Stomach (tissue), 19 donors: ENCODE measurements at places on chromosomes 7 and 10. TPM values are rescaled to one million over a fixed set of nuclear protein-coding genes. Genes with fewer than 3 reads are reported as not detected.

- H3K27ac ChIP-seq, result no peak overlapping the region
- H3K4me3 ChIP-seq, result no peak overlapping the region
- no peaks in the 10 kb centered on the region for H3K36me3 ChIP-seq
Observed at GRCh38 chr10:7318836-7319235, 92.0 kb downstream of the SFMBT2 start.

DNA sequence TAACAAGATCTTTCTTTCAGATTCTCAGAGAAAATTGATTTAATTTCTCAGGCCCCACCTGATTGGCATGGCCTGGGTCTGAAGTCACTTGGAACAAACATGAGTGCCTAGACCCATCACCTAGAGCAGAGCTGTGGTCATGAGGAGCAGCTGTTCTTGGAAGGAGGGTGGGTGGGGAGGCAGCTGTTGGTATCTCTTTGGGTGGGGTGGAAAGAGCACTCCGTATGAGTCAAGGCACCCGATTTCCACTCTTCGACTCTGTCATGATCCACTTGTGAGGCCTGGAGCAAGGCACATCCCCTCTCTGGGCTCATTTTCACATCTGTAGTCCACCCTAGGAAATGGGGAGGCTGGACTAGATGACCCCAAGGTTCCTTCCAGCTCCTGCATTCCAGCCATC is 156.7 kb downstream of the C10orf105 start:
- no peak for DNase-seq
- no peaks in the 10 kb centered on the region for H3K36me3 ChIP-seq
- no peak overlapping the region for H3K27ac ChIP-seq
- no peaks in the 10 kb centered on the region for H3K27me3 ChIP-seq

GRCh38 chr10:15426558-15426957 is 55.5 kb upstream of the FAM171A1 start:
- no peaks in the 10 kb centered on the region for H3K36me3 ChIP-seq
- no peaks in the 10 kb centered on the region for H3K4me1 ChIP-seq
- H3K27ac ChIP-seq, result no peak overlapping the region
- no peak overlapping the region for H3K4me3 ChIP-seq
- DNase-seq, result no peak

GRCh38 chr10:78540355-78541076 is 506.9 kb downstream of the RPS24 start:
- no peaks in the 10 kb centered on the region for H3K27me3 ChIP-seq
- no peak for DNase-seq
- no peaks in the 10 kb centered on the region for H3K36me3 ChIP-seq

DNA sequence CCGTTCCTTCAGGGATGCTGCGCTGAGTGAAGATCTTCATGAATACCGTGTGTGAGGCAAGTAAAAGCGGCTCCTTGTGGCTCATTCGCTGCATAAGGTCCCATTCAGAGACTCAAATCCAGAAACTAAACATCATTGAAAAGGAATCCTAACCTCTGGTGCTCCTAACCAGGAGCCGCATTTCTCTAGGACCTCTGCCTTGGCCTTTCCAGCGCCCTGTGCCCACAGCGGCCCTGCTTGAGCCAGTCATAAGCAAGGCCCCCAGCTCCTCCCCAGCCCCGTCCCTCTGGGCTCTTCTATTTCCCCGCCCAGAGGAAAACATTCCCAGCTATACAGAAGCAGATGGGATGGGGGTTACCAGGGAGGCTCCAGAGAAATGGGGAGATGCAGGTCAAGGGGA is 42.6 kb upstream of the INSIG1 start:
- no peak overlapping the region for H3K27ac ChIP-seq
- DNase-seq, result no peak
- peaks cover 10% of the 10 kb centered on the region for H3K4me1 ChIP-seq

Gene GATAD1
- polyA plus RNA-seq, result 11.5 TPM

Gene AFAP1L2
- 4.5 TPM for polyA plus RNA-seq
